Hindlimb muscle (tissue), 1 donor: ENCODE measurements at places on chromosomes 16 and 17. TPM values are rescaled to one million over a fixed set of nuclear protein-coding genes. Genes with fewer than 3 reads are reported as not detected.

- DNase-seq: no peak
Measured at GRCh38 chr17:8913879-8914278, 46.4 kb upstream of the PIK3R6 start.

Gene ITGA2B
- polyA plus RNA-seq: 3.8 TPM

DNA sequence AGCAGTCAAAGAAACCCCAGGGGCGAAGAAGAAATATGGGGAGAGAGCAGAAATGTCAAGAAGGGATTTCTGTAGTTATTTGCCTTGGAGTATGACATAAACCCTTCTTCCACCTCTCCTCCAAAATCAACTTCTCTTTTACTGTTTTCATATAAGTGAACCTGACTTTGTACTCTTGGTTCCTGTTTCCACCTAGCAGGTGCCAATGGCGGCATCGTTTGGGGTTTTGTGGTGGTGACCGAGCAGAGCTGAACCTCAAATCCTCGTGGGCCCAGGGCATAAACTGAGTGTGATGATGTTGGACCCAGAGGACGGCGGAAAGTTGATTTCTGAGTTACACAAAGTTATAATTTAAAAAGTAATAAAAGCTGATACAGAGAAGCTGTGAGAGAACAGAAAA is 39.6 kb upstream of the PSMD7 start:
- DNase-seq: no peak

DNA sequence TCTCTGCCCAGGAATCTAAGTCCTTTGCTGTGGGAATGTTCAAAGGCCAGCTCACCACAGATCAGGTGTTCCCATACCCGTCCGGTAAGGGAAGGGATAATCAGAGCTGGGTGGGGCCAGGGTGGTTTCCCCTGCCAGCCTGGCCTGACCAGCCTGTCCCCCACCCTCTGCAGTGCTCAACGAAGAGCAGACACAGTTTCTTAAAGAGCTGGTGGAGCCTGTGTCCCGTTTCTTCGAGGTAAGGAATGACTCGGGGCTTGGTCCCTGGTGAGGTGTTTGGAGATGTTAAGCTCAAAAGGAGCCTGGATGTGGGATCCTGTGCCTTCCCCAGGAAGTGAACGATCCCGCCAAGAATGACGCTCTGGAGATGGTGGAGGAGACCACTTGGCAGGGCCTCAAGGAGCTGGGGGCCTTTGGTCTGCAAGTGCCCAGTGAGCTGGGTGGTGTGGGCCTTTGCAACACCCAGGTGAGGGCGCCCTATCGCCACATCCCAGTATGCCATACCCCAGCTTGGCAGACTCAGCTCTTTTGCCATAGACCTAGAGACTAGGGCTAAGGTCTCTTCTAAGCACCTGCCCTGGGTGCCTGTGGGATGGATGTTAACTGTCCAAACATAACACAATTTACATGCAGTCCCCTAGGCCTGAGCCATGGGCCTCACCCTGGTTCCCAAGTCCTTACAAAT is 997 bp downstream of the ACADVL start:
- DNase-seq: no peak

Gene TEX14
- 4.7 TPM for polyA plus RNA-seq

DNA sequence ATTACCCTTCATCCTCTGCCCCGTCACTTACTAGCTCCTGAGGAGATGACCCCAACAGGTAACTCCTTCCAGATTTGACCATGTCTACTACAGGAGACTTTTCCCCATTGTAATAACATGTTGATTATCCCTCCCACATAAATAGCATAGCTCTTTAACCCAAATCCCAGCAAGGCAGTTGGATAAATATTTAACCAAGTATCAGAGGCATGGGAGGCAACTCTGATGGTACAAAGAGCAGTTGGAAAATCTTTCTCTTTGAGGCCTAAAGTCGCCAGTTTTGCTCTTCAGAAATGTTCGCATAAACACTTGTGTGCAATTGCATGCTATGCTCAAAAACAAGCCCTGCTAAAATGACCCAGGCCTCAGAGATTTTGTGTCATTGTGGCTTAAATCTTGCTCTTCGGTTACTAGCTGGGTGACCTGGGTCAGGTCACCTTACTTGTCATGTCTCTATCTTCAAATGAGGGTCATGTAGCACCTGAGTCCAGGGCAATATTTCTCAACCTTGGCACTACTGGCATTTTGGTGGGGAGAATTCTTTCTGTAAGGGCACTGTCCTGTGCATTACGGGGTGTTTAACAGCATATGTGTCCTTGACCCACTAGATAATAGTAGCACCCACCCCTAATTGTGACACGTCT is 48.8 kb downstream of the HSD17B2 start:
- no peak for DNase-seq

Gene FAM234A
- polyA plus RNA-seq: 44.0 TPM

GRCh38 chr16:55508271-55508921 is 476 bp upstream of the LPCAT2 start:
- DNase-seq: no peak

Gene RAB37
- 1.2 TPM for polyA plus RNA-seq
